ENCODE measurements at places on chromosomes 5 and 9.
A peak's percentile ranks its signal among the peaks of the same experiment; 100 is the strongest.

DNA sequence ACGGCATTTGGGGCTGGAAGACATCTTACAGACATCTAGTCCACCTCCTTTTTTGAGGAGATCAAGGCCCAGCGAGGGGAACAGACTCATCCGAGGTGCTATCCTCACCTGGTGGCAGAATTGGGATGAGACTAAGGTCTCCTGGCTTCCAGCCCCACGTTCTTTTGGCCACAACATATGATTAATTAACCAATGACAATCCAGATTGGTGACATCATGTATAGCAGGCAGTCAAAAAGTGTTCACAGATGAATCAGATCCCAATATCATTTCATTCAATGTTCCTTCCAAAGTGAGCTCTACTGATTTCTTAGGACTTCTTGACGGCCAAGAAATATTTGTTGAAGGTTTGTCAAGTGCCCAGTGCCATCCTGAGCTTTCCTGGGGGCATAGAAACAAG lies 3.9 kb downstream of the CFAP77 start:
- DNase-seq = no peak

DNA sequence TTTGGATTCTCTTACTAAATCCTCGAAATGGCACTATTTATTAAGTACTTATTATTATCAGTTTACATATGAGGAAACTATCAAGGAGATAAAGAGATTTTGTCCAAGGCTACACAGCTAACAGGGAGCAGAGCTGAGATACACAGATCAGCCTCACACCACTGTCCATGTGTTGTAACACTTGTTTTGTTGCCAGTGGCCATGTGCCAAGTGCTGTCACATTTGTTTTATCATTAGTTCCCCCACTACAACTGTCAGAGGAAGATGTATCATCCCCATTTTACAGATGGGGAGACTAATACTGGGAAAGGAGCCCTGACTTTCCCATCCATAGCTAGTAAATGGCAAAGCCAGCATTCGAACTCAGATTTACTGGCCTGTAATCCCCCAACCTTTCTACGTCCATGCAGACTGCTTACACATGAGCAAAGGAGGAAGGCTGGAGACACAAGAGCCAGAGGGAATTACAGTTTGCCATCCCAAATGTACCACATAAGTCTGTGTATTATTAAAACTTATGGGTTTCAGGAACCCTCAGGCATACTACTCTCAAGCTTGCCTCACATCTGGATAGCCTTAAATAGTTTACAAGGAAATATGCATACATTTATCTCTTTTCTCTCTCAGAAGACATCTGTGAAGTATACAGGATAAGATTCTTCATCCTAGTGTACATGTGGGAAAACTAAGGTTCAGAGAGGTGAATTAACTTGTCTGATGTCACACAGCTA lies 25.1 kb downstream of the PAPPA start:
- DNase-seq = no peak

- DNase-seq = no peak
Measured at GRCh38 chr9:124346347-124347163, 68.7 kb downstream of the PSMB7 start.

- peak; percentile 59 for DNase-seq
Measured at GRCh38 chr9:129698254-129698757, 32.9 kb downstream of the PRRX2 start.

- DNase-seq = no peak
Measured at GRCh38 chr9:88645172-88645878, 110.3 kb downstream of the NXNL2 start.

GRCh38 chr9:14752871-14753270 lies 30.3 kb upstream of the CER1 start:
- DNase-seq = no peak

DNA sequence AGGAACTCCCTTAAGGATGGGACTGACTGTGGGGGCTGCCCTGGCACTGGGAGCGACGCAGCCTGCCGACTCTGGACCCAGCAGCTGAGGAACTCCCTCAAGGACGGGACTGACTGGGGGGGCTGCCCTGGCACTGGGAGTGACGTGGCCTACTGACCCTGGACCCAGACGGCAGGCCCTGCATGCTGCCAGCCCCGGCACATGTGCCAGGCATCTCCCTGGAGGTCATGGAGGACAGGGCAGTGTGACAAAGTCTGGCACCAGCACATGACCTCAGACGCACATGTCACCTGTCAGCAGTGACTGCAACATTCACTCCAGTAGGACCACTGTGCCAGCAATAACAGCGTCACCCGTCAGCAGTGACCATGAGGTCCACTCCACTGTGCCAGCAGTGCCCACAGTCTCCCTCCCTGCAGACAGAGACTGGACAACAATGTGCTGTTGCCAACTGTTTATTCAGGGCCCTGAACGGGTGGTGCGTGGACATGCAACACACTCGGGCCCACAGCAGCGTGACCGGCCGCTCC lies 4.5 kb downstream of the FBXW5 start:
- no peak for DNase-seq

- DNase-seq = peak; percentile 61
Measured at GRCh38 chr9:98995059-98995671, 51.5 kb downstream of the COL15A1 start.

DNA sequence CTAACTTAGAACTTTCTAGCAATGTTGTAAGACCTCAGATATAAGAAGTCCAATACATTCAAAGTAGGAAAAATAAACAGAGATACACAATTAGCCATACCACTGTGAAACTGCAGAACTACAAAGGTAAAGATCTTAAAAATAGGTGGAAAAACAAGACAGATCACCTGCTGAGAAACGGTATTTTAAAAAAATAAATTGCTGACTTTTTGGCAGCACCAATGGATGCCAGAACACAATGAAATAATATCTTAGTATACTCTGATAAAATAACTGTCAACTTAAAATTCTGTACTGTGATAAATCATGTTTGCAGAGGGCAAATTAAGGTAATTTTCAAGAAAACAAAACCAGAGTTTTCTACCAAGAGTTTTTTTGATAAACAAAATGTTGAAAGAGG lies 138.9 kb downstream of the FBN2 start:
- DNase-seq = no peak

DNA sequence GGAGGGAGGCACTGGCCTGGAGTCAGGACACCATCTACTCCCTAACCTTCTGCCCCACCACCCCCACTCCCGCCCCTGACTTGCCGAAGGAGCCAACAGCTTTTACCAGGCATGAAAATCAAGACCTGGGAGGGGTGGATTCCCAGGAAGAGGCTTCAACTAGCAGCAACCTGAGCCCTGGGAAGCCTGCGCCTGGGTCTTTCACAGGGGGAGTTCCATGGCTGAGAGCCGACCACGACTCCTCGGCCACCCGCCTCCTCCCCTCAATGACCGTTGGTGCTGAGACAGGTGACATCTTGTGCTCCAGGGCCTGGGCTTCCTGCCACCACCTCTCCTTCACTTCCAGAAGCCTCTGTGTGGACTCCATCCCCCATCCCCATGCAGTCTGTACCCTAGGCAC lies 37.1 kb downstream of the BARX1 start:
- no peak for DNase-seq

DNA sequence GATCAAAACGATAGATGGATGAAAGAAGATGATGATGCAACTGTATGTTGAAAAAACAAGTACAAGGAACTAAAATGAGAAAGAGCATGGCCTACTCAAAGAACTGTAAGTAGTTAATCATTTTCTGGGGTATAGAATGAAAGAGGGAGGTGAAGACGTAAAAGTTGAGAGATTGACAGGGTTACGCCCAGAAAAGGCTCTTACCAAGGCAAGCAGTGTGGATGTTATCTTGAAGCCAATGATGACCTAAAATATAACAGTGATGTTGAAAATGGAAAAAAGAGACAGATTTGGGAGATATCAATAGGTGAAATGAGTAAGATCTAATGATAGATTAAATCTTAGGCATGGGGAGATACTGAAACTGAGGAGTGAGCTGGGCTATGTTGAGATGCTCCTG lies 80.4 kb upstream of the GNAQ start:
- no peak for DNase-seq

DNA sequence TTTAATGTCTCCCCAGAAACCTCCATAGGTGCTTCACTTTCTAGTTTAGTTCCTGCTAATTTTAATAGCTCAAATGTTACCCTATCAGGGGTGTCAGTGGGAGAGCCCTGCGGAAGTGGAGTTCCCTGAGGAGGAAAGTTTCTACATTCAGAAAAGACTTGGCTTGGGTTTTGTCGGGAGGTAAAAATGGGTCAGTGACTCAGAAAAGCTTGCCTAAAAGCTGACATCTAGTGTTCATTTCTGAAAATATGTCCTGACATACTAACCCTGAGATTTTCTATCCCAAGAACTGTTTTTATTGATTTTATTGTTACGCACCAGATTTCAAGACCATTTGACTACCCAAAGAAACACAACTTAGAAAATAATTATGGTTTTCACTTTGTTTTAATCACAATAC lies 40.9 kb upstream of the GLDC start:
- no peak for DNase-seq

- DNase-seq = no peak
Measured at GRCh38 chr9:100466829-100467221, 6.1 kb upstream of the TMEFF1 start.

DNA sequence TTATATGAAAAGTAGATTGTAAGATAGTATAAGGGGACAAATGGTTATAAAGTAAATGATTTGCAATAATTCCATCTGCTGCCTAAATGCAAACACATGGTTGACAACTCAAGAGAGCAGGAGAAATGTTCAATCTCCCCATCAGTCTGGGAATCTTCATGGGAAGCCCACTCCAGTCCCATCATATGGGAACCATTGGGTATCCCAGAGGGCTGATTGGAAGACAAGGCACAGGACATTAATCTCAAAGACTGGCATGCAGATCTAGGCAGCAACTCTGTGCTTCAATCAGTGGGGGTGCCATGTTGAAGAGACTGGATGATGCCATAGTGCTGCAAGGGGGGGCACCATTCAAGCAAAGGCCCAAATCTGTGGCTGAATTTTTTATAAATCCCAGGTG lies 193.1 kb upstream of the PDE4D start:
- DNase-seq = no peak

GRCh38 chr5:141543053-141543452 lies 54.2 kb downstream of the PCDHGC5 start:
- no peak for DNase-seq

- DNase-seq = no peak
Measured at GRCh38 chr9:128211186-128211980, 8.2 kb downstream of the DNM1 start.
